Stimulated activated CD4-positive, alpha-beta T cell treated with anti-CD3 and anti-CD28 coated beads, Interleukin-15, amount 100 ng/mL, for 24 hours (primary cell): ENCODE measurements at places on chromosomes 3 and 15.

DNA sequence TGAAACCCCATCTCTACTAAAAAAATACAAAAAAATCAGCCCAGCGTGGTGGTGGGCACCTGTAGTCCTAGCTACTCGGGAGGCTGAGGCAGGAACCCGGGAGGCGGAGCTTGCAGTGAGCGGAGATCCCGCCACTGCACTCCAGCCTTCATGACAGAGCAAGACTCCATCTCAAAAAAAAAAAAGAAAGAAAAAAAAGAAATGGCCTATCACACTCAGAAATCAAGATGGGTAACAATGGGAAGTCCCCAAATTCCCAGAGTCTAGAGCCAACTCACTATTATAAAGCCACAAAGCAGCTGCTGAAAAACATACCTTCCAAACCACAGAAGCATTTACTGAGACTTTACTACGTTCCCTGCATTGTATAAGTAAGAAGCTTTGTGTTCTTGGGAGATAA is 7.5 kb downstream of the HDGFL3 start:
- DNase-seq = peak; percentile 31

- DNase-seq = peak; percentile 2
Measured at GRCh38 chr15:98169551-98169950, 209.0 kb downstream of the ARRDC4 start.

GRCh38 chr15:41517895-41518449 is 4.3 kb upstream of the LTK start:
- DNase-seq = no peak

DNA sequence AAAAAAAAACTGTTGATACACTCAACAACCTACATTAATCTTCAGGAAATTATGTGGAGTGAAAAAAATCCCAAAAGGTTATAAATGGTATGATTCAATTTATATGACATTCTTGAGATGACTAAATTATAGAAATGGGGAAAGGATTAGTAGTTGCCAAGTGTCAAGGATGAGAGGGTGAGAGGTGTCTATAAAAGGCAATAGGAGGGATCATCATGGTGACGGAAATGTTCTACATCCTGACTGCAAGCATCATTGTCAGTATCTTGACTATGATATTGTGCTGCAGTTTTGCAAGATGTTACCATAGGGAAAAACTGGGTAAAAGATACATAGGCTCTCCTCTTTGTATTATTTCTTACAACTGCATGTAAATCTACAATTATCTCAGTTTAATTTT is 125.6 kb downstream of the FRMD5 start:
- DNase-seq = no peak

DNA sequence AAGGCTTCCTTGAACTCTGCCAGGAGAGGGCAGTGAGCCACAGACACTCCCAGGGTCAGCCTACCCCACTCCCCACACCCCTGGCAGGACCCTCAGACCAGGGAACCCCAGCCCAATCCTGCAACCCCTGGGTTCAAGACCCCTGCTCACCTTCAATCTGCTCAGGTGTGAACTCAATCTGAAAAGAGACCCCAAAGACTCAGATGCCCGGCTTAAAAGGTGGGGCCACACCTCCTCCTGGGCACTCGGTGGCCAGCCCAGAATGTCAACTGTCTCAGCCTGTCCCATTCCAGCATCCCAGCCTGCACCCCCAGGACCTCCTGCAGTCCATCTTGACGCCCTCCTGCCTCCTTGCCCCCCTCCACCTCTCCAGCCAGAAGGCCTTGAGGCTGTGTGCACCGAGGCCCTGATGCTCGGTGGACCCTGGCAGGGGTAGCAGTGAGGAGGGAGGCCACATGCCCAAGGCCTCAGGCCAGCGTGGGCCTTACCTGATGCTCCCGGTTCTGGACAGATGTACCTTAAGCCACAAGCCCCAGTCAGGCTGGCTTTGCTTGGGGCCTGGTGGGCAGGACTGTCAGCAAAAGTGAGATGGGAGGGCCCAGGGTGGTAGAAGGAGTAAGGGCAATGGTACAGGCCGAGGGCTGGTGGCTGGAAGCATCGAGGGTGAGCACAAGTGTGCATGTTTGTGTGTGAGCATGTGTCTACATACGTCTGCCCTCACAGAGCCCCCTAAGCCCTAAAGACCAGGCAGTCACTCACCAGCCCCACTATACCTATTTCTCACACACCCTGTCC is 2.2 kb downstream of the MYL3 start:
- no peak for DNase-seq

GRCh38 chr15:100703032-100703578 is 100.7 kb downstream of the ASB7 start:
- DNase-seq = peak; percentile 59

DNA sequence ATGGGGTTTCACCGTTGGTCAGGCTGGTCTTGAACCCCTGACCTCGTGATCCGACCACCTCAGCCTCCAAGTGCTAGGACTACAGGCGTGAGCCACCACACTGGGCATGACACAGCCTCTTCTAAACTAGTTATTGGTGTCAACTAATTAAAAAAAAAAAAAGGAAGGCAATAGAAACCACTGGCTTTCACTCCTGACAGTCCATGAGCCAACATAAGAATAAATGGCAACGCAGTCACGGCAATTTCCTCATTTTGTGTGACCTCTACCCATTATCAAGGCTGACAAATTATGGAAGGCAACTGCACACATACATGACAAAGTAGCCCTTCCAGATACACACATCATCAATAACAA is 5.9 kb downstream of the ARHGEF3 start:
- no peak for DNase-seq

DNA sequence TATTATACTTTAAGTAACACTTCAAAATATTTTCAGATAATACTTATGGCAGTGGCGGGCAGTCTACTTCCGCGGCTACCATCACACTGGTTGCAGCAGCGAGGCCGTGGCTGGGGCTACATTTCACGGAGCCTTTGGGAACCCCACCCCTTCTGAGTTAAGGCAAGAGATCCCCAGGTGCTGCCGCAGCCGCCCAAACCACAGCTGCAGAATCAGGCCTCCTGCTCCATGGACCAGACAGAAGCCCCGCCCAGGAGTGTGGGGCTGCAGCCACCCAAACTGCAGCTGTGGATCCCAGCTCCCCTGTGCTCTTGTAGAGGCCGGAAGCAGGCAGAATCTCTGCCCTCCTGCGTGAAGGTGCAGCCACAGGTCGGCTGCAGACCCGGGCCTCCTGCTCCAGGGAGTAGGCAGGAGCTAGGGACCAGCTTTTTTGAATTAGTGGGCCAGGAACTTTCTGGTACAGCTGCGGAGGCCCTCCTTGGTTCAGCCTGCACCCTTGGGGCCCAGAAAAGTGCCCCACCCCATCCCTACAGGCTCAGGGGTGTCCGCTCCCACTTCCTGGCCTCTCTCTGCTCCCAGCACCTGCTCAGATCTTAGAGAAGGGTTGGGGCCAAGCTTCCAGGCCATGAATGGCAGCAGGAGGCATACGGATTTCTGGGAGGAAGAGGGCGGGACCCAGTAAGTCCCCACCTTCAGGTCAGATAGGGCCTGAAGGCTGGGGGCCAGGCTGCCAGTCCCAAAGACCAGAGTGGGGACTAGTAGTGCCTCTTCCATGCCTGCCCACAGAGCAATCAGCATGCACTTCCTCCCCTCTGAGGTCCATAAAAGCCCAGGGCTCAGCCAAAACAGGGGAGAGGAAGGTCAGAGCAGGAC is 1188.8 kb upstream of the CADM2 start:
- no peak for DNase-seq

- DNase-seq = no peak
Measured at GRCh38 chr3:124860599-124860998, 26.6 kb downstream of the ITGB5 start.

GRCh38 chr3:189853906-189854305 is 222.7 kb downstream of the TP63 start:
- no peak for DNase-seq

DNA sequence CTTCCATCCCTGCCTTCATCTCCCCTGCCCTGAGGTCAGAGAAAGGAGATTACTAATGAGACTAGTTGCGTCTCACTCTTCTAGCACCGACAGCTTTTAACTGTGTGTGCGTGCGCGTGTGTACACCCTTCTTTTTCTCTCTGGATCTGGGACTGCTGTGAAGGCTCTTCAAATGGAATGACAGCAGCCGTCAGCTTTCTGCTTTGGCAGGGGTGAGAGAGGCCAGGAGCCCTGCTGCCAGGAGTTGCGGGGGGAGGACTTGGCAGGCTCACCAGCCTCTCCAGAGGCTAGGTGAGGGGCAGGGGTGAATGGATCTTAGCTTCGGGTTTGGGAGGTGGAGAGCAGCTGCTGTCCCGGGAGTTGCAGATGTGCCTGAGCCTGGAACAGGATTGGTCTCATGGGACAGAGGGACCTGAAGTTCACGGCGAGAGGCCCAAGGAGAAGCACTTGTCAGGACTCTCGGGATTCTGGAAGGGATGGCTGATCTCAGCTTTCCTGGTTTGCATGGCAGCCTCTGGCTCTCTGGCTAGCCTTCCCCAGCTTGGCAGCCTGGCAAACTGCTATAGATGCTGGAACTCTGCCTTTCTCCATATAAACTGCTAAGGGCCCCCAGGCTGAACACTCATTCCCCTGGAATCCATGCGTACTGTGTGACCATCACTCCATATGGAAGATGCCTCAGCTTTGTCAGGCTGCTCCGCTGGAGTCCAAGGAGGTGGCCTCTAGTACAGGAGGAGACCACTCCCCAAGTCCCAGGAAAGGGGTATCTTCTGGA is 16.6 kb downstream of the TEX264 start:
- no peak for DNase-seq

GRCh38 chr15:101169495-101170071 is 82.3 kb downstream of the CHSY1 start:
- no peak for DNase-seq

- no peak for DNase-seq
Measured at GRCh38 chr15:22951381-22952280, 28.5 kb downstream of the CYFIP1 start.

DNA sequence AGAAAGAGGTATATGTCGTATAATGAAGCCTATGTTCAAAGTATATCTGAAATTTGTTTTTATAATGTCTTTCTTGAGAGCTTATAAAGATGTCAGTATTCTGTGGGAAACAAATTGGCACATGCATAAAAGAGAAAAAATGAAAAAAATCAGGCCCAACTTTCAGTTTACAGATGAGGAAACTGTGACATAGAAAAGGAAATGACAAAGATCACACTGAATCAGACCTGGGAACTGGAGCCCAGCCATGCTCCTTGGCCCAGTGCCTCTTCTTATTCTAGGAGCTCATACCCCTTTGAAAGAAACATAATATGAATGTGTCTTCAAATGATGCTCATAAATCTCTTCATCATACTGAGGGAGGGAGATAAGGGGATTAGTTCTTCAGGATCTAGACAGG is 48.4 kb downstream of the TMEM44 start:
- DNase-seq = peak; percentile 46

DNA sequence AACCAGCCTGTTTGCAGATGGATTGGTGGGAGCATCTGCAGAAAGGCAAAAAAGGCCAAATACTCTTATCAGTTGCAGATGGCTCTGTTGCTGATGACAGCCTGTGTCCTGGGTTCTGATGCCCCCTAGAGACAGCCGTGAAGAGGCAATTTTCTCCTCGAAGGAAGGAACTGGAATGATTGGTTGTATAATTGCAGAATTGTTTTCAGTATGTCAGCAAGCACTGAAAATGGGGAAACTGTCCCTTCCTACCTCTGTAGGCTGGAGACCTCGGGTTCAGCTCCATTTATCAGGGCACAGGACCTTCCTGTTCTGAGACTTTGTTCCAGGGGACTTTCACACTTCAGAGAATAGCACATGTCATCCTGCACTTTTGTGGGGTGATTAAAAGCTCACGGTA is 103.0 kb downstream of the PGPEP1L start:
- peak; percentile 23 for DNase-seq

DNA sequence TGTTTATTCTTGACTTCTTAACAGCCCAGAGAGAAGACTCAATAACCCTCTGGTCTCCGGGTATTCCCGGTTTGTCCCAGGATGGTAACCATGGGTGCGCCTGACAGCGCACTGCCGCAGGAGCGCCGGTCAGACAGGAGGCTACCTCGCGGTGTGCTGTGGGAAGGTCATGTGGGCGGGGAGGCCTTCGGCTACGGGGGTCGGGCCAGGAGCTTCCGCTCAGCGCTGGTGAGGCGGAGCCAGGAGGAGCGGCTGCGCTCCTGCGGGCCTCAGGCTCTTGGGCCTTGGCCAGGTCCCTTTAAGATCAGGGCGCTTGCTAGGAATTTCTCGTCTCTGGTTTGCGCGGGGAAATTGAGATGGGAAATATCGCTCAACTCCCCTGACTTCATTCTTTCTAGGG is 182.3 kb upstream of the NDN start:
- no peak for DNase-seq

GRCh38 chr15:41423979-41424659 is 7.2 kb downstream of the RTF1 start:
- DNase-seq = no peak

GRCh38 chr15:89132611-89133507 is 44.6 kb downstream of the ABHD2 start:
- DNase-seq = no peak

GRCh38 chr3:20846066-20846465 is 660.1 kb upstream of the SGO1 start:
- DNase-seq = no peak

DNA sequence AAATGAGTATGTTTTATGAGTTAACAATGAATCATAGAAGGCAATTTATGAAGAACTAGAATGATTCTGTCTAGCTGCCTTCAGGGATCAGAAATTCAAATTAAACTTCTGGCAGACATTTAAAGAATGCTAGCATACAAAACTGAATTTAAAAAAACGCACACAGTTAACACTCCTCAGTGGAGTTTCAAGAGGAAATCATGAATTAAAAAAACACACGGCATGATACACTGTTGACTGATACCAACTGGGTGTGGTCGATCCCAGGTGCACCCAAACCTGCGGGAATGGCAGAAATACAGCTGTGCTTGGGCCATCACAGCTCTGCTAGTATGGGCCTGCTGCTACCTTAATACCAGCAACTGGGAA is 526.0 kb downstream of the FOXP1 start:
- peak; percentile 42 for DNase-seq

GRCh38 chr3:16884084-16884747 is 539 bp upstream of the PLCL2 start:
- peak; percentile 87 for DNase-seq

- no peak for DNase-seq
Measured at GRCh38 chr3:99920481-99921376, 103.1 kb downstream of the CMSS1 start.

GRCh38 chr15:63986751-63987341 is 59.4 kb downstream of the DAPK2 start:
- DNase-seq = no peak

- DNase-seq = no peak
Measured at GRCh38 chr3:141094790-141095545, 43.8 kb downstream of the SPSB4 start.

- DNase-seq = no peak
Measured at GRCh38 chr3:52234516-52235447, 4.2 kb downstream of the TWF2 start.

GRCh38 chr3:37610529-37610928 is 251.2 kb upstream of the CTDSPL start:
- DNase-seq = no peak

- DNase-seq = no peak
Measured at GRCh38 chr3:149886957-149887356, 73.9 kb downstream of the RNF13 start.
